ENCODE measurements at places on chromosomes 6 and 20.
A peak's percentile ranks its signal among the peaks of the same experiment; 100 is the strongest.

DNA sequence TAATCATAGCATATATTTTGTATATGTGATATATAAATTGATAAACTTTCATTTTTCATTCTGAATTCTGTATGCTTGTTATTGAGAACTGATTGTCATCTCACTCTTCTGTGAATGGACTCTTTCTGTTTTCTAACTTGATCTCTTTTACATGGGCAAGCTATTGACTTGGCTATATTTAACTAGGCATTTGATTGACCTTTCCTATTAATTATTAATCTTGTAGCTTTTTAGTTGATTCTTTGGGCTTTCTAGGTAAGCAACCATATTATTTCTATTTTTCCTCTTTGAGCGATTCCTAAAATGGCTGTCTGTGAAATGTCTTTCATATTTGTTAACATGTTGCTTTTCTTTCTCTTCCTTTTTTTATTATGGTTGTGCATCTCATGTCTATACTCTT is 347.1 kb downstream of the CDKAL1 start:
- no peak for DNase-seq

DNA sequence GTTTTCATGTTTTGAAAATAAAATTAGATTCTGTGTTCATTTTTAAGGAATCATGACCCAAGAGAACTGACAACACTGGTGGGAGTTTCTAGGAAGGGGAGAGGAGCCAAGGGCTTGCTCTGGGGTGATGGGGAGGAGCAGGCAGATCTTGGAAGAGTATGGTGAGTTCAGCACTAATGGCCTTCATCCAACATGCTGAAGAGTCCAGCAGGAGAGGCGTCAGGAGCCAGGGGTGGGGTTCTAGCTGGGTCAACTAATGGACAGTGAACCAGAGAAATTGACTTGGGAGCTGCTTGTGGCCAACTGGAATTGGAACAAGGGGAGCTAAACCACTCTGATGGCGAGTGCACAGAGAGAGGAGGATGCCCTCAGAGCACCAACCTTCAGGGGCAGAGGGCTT is 107.1 kb downstream of the MRPL14 start:
- DNase-seq: no peak

DNA sequence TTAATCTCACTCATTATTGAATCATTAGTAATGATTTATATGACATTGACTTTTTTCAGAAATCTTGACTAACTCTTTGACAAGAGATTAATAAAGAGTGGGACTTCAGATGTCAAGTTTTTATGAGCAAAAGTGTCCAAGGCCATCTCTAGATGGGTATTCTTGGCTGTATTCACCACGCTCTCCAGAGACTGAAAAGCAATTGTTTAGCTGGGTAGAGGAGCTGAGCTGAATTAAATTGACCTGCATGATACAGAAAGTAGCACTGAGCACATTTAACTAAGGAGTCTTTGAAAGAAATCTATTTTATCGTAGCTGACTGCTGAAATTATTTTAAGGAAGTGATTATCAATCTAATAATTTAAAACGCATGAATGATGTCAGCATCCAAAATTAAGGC is 89.4 kb downstream of the LINC00237 start:
- DNase-seq: no peak

DNA sequence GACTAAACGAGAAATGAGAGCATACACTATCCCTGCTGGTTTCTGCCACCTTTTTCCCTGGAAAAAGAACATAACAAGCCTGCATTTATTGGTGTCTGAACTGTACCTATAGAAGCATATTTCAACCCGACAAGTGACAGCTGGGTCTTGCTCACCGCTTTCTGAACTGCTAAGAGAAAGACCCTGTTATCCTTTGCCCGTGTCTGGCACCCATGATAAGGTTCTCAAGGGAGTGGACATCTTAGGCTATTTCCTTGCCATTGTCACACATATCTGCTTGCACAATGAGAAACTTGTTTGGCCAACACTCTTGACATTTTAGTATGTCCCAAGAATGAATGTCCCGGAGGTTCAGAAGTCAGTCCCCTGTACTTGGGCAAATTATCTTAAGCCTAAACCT is 19.3 kb downstream of the RIPOR2 start:
- DNase-seq: no peak

GRCh38 chr20:32142088-32142487 is 32.6 kb downstream of the TM9SF4 start:
- no peak for DNase-seq

GRCh38 chr6:107323133-107323785 is 136.1 kb downstream of the PDSS2 start:
- DNase-seq: no peak

DNA sequence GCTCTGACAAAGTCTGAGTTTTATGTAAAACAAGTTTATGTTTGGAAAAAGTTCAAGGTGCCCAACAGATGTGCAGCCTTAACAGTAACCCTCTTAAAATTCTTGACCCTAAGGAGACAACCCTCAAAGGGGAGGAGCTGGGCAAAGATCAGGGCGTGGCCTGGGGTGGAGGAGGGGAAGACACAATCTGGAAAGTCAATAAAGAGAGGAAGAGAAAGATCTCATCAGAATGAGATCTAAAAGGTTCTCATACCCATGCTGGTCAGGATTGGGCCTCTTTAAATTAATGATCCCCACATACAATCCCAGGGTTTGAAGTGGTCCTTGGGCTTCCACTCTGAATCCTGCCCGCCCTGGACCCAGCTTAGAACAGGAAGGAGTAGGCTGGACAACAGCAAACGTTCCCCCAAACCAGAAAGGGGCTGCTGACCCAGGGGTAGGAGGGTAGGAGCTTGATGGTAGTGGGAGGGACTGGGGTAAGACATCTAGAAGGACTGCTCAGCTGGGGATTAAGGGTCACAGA is 33.0 kb downstream of the FOXP4 start:
- no peak for DNase-seq

DNA sequence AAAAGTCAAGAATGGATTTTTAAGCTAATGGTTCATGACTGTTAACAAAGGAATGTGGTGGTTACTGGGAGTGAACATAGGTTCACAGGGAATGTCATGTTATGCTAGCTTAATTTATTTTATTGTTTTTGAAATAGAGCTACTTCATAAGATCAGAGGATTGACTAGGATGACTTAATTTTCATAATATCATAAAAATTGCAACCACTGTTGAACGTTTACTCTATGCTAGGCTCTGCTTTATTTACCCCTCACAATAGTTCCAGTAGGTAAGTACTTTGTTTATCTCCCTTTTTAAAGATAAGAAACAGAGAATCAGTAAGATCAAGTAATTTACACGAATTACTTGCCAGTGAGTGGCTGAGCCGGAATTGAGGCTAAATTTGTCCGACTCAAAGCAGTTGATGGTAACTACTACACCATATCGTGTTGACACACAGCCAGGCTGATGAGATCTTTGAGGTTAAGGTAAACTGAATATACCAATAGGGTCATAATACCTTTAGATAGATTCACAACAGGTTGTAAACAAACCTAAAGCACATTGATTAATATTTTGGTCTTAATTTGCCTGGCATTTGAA is 194.6 kb upstream of the CITED2 start:
- no peak for DNase-seq

GRCh38 chr6:145784683-145785082 is 29.9 kb downstream of the FBXO30 start:
- no peak for DNase-seq

GRCh38 chr6:170174771-170175643 is 115.9 kb downstream of the DLL1 start:
- no peak for DNase-seq

DNA sequence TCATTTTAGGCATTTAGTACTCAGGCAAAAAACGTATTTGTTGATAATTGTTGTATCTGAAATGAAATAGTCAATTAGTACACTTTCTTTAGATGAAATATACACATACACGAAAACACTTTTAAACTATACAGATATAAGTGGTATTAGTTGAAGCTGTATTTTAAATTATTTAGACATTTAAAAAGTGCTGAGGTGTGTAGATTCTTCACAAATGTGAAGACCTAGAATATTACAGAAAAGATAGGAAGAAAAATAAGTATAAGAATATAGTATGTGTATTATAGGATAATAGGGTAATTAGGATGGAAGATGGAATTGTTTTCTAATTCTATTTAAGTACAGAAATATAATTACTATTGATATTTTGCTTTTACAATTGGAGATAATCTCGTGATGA is 4.6 kb downstream of the ZFAND3 start:
- no peak for DNase-seq

DNA sequence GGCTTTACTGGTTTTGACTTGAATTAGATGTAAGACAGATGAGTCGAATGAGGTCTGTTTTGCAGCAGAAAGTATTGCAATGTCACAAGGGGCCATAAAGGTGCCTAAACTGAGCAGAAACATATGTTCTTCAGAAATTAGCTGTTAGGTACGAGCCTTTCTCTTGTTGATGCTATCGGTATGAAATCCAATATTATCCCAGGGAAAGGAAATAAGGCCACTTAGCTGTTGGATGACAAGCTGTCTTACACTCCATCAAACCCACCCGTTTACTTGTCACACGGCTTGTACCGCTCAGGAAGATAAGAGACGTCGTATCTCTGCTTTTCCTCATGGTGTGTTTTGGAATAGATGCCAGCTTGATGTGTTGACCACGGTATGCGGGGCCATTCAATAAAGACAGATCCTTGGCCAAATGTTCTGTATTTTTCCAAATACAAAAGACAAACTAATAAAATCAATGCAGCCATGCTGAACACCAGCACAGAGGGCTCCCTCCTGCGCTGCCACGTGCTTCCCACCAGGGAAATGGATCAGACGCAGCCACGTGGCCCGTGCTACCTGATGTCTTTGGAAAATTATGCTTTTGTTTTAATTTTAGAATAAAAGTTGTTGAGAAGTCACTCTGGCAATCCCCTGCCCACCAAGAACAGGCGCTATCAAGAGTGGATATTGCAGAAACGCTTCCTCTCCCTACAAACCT is 255.9 kb upstream of the SULF2 start:
- no peak for DNase-seq

DNA sequence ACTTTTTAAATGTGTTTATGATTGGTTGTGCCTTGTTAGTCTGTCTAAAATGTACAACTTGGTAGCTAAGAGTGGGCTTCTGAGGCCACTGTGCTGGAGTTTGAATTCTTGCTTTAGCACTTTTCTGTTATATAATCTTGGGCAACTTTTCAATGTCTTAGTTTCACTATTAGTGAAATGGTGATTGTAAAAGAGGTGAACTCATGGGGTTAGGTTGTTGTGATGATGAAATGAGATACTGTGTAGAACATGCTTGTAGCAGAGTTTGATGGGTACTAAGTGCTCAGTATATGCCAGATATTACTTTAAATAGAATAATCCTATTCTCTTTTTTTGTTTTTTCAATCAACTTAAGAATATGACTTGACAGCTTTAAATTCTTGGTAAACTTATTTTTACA is 624.7 kb downstream of the CD109 start:
- DNase-seq: no peak

DNA sequence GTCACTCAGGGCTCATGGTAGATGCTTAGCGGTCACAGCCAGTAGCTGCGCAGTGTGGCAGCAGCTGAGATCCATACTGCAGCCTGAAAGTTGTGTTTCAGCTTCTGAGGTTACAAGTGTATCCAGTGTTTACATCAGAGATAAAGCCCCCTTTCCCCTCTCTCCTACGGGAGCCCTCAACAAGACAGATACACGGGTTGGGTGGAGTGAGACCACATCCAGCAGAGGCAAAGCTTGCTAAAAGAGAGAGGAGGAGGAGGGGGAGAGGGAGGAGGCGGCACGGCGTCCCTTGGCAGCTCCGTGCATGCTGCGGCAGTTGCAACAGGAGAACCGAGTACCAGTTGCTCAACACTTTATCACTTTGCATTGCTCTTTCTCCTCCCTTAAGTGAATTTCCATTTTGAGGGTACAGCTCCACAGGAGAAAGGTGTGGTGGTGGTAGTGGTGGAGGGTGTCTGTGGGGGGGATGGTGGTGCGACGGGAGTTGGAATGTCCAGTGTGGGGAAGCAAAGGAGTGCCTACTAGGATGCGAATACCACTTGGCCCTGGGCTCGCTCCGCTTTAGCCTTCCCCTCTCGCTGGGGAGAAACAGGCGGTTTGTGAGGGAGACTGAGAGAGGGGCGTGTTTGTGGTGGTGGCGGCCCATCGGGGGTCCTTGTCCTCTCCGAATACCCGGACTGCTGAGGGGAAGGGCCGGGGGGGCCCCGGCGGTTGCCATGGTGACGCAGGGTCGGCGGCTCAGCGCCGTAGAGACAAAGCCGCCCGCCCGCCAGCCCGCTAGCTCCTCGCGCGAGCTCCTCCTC is 405 bp upstream of the RNF182 start:
- DNase-seq: peak; percentile 71
